ENCODE measurements at places on chromosomes 16 and 17.

- DNase-seq: no peak
Observed at GRCh38 chr17:4950075-4950745, 709 bp upstream of the ENO3 start.

- DNase-seq: no peak
Observed at GRCh38 chr16:84888450-84888849, 68.7 kb downstream of the CRISPLD2 start.

DNA sequence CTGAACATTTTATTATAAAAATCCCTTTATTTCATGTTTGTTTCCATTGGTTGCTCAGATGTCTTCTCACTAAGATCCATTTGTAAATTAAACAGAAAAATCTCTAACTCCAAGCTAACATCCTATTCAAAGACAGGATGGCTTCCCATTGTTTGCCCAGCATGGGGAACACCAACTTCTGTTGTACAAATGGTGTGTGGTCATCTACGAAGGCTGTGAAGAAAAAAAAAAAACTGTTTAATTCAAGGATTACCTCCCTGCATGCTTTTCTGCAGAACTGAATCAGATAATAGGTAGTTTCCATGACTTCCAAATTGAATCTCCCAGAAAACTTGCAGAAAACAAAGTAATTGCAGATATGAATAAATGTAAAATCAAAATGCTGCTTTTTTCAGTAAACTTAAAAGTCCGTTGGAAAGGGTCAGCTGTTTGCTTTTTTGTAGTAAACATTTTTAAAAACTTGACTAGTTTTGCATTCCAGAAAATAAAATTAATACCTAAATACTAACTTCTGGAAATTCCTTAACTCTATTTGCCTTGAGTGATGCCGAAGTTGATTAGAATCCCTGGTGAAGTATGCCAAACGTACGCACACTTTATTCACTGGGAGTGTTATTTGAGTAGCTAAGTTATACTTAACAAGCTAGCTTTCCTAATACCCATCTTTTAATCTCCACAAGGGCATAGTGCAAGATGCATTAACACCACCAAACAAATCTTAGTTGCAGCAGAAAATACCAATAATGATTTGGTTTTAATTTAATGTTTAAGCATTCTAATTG is 7.7 kb downstream of the SALL1 start:
- DNase-seq: no peak

DNA sequence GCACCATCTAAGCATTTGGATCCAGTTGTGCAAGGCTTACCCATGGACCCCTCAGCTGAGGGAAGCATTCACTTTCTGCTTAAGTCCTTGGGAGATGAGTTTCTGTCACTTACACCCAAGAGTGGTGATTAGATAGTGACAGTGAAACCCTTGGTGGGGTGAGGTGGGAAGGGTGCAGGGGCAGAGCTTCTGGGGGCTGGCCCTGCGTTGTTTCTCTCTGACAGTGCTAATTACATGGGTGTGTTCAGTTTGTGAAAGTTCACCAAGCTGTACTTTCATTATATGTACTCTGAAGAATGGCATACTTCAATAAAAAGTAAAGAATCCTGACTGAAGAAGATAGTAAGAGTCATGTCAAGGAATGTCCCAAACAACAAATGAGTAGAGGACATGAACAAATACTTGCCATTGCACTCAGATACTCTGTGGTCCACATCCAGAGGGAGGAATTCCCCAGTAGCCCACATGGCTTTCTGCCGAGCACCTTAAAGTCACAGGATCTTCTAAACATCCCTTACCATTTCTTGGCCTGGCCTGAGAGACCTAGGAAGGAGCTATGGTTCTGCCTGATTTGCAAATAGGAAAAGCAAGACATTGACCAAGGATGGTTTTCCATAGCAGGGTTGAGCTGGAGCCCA is 8.4 kb downstream of the CHST6 start:
- DNase-seq: no peak

GRCh38 chr16:11857161-11857560 is 5.8 kb upstream of the RSL1D1 start:
- DNase-seq: no peak

- no peak for DNase-seq
Observed at GRCh38 chr17:83069931-83070742, 9.3 kb upstream of the METRNL start.

DNA sequence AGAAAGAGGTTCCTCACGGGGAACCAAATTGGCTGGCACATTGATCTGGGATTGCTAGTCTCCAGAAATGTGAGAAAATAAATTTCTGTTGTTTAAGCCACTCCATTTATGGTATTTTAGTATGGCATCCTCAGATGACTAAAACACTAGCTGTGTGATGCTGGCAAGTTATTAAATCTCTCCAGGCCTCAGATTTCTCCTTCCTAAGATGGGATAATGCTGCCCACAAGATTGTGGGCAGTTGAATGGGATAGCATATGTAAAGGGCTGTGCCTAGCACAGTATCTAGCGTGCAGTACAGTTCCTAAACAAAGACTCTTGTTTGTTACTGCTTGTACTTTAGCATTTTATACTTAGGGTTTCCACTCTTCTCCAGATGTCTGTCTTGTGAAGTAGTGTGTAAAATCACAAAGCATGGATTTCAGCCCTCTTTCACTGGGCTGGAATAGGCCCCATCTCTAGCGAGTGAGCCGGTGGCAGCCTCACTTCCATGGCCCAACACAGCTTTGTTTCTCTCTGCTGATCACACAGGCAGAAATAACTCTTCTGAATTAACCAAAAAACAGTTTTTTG is 38.2 kb upstream of the PHAF1 start:
- DNase-seq: no peak

DNA sequence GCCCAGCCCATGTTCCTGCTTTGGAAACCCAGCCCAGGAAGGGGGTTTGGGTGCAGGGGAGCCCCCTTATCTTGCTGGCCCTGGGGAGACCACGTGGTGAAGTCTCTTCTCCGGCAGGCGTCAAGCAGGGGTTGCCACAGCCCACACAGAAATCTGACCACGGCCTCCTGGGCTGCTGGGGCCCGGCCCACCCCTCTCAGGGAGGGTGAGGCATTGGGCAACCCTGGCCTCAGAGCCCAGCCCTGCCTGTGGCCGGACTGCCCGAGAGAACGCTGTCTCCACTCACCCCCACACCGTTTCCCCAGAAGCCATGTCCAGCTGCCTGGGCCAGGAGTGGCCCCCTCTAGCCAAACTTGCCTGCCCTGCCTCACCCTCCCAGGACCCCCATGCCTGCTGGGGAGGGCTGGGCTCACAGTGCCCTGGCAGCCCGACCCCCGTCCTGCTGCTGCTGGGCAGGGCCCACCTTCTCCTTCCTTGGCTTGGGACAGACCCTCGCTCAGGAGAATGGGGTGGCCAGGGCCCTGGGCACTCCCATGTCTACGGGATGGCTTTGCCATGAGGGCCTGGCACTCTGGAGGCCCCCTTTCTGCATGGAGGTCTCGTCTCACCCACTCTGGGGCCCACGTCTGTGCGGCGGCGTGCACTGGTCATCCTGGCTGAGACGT is 6.7 kb downstream of the RPUSD1 start:
- no peak for DNase-seq

- DNase-seq: no peak
Observed at GRCh38 chr17:66779237-66779606, 55.7 kb upstream of the CACNG5 start.

- no peak for DNase-seq
Observed at GRCh38 chr16:30740364-30741251, 7.6 kb upstream of the PHKG2 start.

DNA sequence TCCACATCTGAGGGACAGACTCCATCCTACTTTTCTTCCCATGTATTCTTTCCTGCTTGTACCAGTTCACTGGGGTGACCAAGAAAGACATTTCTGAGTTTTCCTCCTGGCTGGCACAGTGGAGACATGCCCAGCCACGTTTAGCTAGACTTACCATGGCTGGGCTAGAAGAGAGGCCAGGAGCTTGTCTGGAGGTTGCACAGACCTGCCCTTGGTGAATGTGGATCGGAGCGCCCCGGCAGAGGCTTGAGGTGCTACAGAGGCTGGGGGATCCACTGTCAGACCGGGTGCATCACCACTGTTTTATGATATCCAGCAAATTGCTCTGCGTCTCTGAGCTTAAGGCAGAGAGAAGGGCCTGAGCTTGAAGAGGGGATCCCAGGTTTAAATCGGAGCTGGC is 3.5 kb downstream of the IL4R start:
- DNase-seq: no peak

DNA sequence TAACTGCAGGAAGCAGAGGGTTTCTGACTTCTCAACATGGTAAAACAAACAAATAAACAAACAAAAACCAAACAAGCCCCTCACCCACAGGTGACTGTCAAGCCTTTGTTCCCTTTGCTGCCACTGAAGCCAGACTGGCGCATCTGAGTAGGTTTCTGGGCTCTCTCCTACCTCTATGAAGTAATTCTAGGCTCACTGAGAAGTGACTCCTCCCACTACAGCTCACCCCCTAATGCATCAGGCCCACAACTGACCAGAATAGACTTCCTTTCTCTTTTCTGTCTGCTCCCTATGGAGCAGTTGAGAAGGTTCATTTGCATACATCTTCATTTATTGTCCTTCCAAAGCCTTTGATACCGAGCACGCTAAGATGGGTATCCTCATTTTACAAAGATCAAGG is 77.0 kb upstream of the CCL2 start:
- no peak for DNase-seq

- no peak for DNase-seq
Observed at GRCh38 chr17:19414396-19415280, 3.6 kb downstream of the RNF112 start.

- DNase-seq: no peak
Observed at GRCh38 chr17:49522357-49522890, 27.3 kb downstream of the NGFR start.

- DNase-seq: no peak
Observed at GRCh38 chr16:89113152-89113547, 19.5 kb downstream of the ACSF3 start.

DNA sequence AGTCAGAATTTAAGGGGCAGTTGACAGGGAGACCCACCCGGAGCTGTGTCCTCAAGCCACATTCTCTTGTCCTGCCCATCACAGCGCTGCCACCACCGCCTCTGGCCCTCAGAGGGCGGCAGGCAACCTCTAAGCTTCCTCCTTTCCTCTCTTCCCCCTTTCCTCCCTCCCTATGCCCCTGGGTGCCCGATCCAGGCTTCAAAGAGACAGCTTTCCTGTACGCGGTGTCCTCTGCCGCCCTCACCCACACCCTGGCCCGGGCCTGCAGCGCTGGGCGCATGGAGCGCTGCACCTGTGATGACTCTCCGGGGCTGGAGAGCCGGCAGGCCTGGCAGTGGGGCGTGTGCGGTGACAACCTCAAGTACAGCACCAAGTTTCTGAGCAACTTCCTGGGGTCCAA is 23.5 kb downstream of the WNT9B start:
- no peak for DNase-seq

GRCh38 chr17:866568-867103 is 84.5 kb downstream of the MRM3 start:
- DNase-seq: no peak

DNA sequence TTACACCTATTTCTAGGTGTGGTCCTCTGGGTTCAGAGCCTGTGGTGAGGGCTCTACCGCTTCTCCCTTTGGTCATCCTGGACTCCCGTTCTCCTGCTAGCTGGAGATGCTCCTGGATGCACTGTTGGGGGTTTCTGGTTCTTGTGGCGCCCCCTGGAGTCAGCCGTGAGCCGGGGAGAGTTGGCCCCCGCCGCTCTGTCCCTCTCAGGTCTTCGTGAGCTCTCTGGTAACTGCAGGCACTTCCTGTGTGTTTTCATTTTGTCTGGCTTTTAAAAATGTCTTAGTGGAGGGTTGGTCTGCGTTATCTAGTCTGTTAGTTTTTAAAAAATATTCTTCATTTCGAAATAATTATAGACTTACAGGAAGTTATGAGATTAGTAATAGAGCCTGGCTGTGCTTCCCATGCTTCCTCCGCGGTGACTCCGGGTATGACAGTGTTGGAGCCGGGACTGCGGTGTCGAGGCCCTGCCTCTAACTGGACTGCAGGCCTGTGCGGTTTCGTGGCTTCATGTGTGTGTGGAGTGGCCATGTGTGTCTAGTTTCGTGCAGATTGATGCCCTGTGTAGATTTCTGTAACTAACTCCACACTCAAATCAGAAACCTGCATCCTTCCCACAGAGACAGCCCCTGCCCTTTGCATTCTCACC is 78.0 kb upstream of the ZNF750 start:
- no peak for DNase-seq

DNA sequence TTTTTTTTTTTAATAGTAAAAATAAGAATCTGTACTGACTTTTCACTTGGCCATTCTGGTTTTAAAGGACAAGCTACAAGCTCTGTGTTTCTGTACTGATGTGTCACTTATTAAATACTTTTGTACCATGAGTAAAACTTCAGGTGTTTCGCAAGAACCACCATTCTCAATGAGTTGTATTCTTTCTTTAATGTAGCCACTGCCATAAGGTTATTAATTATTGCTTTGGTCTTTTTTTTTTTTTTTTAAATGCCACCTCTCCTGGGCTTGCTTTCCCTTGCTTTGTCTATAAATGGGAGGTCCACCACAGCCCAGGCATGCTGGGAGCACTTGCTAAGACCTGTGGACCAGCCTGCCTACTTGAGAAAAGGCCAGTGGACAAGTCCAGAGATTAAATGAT is 8.4 kb downstream of the ARL2BP start:
- no peak for DNase-seq

- peak; percentile 64 for DNase-seq
Observed at GRCh38 chr16:67109407-67110135, at the start of gene PHAF1. Gene PHAF1 (plus strand): TSS chr16:67109941. CDS start chr16:67110176, 235 bp downstream.

DNA sequence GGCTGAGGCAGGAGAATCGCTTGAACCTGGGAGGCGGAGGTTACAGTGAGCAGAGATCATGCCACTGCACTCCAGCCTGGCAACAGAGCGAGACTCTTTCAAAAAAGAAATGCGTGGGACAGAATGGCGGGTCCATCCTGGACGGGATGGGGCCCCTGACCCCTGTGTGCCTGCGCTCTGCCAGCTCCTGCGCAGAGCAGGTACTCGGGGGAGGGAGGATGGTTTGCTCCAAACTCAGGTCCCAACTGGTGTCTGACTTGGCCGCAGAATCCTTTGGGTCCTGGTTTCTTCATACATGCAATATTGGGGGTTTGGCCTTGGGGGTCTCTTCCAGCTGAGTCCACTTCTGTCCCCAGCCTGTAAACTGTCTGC is 10.4 kb downstream of the CHMP6 start:
- DNase-seq: no peak

DNA sequence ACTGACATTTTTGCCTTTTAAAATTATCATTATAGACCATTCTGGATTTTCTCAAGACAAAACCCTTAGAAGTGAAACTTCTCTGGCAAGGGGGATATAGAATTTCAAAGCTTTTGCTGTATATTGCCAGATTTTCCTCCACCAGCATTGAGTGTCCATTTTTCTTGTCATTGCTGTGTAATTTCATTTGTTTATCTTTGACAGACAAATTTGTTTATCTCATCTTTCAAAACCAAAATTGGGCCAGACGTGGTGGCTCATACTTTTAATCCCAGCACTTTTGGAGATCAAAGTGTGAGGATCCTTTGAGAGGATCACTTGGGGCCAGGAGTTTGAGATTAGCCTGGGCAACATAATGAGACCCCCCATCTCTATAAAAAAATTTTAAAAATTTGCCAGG is 16.0 kb upstream of the ARL2BP start:
- no peak for DNase-seq

DNA sequence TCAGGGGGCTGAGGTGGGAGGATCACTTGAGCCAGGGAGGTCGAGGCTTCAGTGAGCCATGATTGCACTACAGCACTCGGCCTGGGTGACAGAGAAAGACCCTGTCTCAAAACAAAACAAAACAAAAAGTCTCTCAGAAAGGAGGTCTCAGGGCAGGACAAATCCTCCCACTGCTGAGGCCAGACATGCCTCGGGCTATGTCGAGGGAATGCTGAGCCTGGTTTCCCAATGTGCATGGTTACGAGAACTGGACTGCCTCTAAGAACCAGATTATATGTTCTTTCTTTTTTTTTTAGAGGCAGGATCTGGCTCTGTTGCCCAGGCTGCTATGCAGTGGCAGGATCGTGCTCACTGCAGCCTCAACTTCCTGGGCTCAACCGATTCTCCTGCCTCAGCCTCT is 27.6 kb downstream of the TRAP1 start:
- no peak for DNase-seq
